Amniotic stem cell (primary cell): ENCODE measurements at places on chromosomes 7 and 10.

- no peak for DNase-seq
Observed at GRCh38 chr10:71191551-71192076, 20.8 kb upstream of the UNC5B start.

GRCh38 chr7:133704453-133704852 lies 422.7 kb upstream of the LRGUK start:
- DNase-seq, result no peak

DNA sequence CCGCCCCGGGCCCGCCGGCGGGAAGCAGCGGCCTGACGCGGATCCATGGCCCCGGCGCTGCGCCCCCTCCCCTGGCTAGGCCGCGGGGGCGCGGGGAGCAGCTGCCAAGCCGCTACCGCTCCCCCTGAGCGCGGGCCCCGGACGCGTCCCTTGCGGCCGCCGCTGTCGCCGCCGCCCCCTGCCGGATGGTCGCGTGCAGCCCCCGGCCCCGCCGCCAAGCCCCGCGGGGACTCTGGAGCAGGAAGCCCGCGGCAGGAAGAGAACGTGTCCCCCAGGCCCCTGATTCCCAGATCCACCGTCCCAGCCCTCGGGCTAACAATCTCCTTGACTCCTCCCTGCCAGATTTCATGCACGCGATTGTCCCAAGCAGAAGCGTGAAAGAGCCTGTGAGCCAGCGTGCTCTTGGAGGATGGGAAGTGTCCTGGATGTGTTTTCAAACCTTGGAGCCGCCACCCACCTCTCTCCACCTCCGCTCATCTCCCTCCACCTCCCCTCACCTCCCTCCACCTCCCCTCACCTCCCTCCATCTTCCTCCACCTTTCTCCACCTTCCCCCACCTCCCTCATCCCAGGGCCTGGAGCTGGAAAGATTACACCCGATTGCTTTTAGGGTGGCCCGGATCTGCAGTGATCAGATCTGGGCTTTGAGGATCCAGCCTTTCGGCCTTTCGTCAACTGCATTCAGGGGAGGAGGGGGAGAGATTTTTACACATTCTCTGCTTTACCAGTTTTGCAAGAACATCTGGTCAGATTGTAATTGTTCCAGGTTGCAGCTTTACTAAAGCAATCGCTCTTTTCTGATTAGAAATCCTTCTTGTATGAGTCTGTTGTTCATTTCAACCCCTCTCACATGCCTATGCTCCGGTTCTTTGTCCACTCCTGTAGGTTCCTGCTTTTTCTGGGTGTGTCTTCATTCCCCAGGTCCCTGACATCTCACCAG lies 570 bp upstream of the PRTFDC1 start:
- DNase-seq, result no peak

DNA sequence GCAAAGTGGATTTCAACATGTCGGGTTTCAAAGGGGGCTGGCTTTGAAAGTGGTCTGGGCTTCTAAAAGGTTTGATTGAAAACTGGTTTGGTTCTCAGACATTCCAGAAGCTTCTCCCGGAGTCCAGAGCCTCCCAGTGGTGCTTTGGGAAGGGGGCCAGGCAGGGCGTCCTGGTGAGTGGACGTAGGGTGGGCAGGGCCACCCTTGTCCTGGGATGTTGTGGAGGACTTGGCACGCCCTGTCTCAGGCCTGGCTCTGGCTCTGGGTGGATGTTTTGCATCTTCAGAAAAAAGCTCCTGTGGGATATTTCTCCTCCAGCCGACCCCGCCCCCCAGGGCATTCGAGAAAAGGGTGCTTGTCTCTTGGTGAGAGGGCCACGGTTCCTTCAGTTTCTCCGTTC lies 31.2 kb downstream of the GRIFIN start:
- DNase-seq, result no peak

DNA sequence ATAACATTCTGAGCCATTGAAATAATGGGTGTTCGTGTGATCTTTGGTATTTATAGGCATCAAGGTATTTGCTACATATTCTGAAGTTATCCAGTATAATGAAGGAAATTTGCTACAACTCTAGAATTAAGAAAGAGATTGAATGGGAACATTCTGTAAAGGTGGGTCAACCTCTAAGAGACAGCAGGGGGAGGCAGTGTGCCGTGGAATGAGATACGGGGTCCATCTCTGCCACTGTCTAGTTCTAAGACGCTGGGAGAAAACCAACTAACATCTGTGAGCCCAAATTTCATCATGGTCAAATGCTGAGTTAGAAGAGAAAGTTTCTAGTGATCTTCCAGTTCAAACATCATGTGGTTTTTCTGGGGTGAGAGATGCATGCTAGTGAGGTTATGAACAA lies 368.9 kb downstream of the SORCS1 start:
- DNase-seq, result no peak

GRCh38 chr10:74675484-74675883 lies 150.9 kb upstream of the KAT6B start:
- no peak for DNase-seq

DNA sequence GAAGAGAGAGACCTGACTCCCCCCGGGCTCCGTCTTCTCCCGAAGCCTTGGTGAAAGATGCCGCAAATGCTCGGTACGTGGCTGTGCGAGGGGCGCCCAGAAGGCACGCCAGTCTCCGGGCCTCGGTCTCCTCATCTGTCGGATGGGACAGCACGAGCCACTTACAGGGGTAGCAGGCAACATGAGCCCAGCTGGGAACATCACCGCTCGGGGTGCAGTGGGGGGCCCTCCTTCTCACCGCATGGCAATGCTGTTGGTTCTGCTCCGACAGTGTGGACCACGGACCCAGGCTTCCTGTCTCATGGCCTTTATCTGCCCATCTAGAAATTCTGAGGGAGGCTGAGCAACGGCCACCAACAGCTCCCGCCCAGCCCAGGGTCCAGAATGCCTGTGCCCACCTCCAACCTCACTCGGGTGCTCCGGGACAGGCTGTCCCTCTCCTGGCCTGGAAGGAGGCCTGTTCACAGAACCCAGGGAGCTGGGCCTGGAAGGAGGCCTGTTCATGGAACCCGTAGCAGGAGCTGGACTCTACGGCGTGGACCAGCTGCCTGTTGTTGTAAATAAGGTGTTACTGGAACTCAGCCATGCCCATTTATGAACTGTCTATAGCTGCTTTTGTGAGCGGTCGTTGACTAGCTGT lies 15.8 kb downstream of the ADAP1 start:
- no peak for DNase-seq

GRCh38 chr7:143205560-143206293 lies 16.1 kb upstream of the TAS2R40 start:
- no peak for DNase-seq

DNA sequence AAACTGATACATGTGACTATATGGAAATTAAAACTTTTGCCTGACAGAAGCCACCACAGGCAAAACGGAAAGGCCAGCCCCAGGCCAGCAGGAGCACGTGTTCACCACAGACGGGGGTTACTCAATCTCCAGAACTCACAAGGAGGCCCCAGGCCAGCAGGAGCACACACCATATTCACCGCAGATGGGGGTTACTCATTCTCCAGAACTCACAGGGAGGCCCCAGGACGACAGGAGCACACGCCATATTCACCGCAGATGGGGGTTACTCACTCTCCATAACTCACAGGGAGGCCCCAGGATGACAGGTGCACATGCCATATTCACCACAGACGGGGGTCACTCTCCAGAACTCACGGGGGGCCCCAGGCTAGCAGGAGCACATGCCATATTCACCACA lies 61.5 kb downstream of the NKX6-2 start:
- no peak for DNase-seq

GRCh38 chr10:132150777-132151176 lies 36.0 kb upstream of the DPYSL4 start:
- no peak for DNase-seq

GRCh38 chr7:95684505-95684904 lies 87.8 kb upstream of the DYNC1I1 start:
- DNase-seq, result no peak

DNA sequence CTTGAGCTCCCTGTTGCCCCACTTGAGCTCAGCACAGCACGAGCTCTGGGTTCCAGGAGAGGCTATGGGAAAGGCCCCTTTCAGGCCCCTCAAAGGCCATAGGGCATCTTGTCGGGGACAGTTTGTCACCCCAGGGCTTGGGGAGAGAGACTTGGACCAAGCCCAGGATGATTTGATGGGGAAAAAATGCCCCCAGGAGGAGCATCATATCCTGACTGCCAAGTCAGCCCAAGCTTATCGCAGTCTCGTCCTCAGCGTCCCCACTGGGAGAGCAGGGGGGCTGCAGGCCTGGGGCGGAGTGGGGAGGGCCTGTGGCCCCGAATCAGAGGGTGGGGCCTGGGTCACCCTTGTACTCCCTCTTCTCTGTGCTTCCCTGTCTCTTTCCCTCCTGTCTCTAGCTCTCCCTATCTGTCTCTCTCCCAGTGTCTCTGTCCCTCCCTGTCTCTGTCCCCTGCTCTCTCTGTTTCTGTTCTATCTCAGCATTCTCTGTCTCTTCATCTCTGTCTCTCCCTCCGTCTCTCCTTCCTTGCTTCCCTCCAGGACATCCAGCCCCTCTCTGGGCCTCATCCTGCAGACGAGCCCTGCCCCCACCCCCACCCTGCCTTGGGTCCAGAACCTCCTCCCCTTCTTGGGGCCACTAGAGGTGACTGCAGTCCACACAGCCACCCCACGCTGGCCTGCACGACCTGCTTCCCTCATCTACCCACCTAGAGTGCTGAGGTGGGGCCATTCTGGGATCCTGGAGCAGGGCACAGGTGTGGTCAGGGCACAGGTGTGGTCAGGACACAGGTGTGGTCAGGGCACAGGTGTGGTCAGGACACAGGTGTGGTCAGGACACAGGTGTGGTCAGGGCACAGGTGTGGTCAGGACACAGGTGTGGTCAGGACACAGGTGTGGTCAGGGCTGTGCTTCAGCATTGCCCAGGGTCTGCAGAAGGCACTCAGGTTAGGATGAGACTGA lies 17.3 kb upstream of the GRIFIN start:
- no peak for DNase-seq

DNA sequence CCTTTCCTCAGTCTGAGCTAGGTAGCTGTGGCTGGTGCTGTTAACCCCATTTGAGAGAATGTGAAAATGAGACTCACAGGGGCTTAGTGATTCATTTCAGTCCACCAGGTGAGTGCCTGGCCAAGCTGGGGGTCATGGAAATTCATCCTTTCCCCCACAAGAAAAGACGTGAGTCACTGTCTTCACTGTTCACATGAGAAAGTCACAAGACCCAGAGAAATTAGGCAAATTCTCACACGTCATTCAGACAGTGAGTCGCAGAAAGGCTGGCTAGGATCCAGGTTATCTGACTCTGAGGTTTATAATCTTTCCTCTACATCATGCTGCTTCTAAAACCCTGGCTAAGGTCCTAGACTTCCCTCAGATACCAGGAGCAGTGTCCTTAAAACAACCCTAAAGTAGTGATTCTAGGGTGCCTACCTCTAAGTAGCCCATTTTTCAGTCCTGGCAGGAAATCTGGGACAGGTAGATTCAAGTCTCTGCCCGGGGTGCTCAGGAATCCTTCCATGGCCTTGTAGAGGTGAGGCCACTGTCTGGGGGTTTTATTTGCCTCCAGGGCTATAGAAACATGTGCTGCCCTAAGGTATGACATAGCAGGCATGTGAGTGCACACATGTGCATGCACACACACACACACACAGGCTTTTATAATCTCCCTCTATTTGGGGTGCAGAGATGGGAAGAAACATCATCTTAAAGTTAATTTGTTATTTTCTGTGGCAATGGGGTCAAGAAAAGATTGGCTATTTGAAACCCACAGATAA lies 427.9 kb upstream of the CELF2 start:
- DNase-seq, result no peak

GRCh38 chr10:44300666-44301649 lies 83.9 kb downstream of the CXCL12 start:
- peak; percentile 93 for DNase-seq

- no peak for DNase-seq
Observed at GRCh38 chr10:132776821-132777220, 9.1 kb downstream of the NKX6-2 start.

DNA sequence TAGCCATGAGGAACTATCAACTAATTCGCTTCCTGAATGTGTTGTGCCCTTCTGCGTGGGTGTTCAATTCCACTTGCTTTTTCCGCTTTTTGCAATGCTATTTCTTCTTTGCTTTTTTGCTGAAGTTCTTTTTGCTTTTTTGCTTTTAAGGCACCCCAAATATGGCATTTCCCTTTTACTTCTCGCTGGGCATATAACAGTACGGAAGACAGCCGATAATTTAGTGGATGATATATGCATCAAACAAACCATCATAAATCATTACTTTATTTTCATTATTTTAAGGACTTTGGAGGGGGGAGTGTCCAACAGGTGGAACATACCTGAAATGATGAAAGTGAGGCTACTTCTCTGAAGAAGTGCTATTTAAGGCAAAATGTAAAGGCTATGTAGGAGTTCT lies 277.0 kb upstream of the MTPN start:
- no peak for DNase-seq

- DNase-seq, result no peak
Observed at GRCh38 chr10:21501731-21502347, 23.6 kb downstream of the SKIDA1 start.

- no peak for DNase-seq
Observed at GRCh38 chr10:11578802-11579255, 32.6 kb downstream of the USP6NL start.

- no peak for DNase-seq
Observed at GRCh38 chr10:100864036-100864885, 48.5 kb upstream of the SLF2 start.

DNA sequence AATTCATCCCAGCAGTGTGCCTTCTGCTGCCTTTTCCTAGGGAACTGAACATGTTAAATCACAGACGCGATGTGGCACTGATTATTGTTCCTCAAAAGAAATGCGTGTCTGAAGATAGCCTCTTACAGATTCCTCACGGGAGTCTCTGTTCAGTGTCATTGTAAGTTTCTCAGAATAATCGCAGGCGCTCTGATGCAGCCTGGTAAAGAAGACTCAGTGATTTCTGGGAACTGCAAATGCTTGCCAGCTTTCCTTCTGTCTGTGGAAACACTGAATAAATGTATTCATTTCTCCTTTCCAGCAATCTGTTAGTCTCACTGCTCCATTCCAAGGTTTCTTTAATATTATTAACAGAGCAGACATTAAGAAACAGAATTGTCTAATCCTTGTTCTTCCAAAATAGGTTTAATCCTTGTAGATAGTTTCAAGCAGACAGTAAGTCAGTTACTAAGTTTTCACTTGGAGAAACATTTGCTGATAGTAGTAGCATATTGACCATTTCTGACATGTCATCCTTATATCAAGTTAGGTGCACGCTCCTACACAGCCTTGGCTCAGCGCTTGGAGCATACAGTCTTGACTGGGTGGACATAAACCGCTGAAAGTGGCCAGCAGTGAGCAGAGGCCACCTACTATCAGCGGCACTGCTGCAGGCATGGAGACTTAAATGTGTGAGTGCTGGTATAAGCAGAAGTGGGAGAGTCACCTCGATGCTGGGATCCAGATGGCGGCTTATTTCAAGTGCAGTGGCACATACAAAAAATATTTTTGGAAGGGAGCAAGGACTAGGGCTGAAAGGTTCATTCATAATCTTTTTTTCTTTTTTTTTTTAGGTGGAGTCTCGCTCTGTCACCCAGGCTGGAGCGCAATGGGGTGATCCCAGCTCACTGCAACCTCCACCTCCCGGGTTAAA lies 27.7 kb downstream of the MMRN2 start:
- DNase-seq, result no peak

GRCh38 chr7:80499350-80499953 lies 12.4 kb downstream of the GNAT3 start:
- peak; percentile 62 for DNase-seq

DNA sequence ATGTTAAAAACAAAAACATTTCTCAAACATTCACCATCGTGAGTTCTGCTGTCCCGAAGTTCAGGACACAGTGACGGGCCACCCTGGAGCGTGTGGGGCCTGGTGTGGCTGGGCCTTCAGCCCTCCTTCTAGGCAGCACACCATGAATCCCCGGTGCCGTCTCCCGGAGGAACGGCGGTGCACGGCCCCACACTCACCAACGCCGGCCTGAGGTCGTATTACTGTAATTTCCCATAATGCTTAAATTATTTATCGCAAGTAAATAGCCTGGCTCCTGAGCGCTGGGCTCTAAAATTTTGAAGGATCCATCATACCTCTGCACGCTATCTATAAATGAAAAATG lies 1.4 kb downstream of the STK32C start:
- DNase-seq, result no peak
